ENCODE measurements at places on chromosomes 3 and 15. TPM values are rescaled to one million over a fixed set of nuclear protein-coding genes. Genes with fewer than 3 reads are reported as not detected.

- DNase-seq = peak; percentile 82
Measured at GRCh38 chr15:88878720-88879184, 16.6 kb downstream of the HAPLN3 start.

Gene NTRK3
- 0.11 TPM for total RNA-seq

DNA sequence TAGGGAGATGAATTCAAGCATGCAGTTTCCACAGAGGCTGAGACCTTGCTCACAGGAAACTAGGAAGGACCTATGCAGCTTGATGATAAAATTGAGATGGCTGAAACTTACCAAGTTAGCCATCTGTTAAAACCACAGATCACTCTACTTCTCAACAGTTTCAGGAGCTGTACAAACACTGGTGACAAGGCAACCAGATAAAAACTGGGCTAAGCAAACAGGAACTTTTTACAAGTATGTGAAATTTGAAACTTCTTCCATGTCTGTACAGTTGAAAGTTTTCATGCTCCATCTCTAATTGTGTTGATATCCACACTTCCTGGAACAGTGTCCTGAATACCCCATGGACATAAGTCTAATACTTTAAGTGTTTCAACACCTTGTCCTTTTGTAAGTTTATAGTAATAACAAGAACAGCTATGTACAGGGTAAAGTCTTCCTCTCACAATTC lies 78.2 kb downstream of the FAIM start:
- DNase-seq = peak; percentile 68

Gene ADAMTS7
- total RNA-seq = 0.75 TPM

DNA sequence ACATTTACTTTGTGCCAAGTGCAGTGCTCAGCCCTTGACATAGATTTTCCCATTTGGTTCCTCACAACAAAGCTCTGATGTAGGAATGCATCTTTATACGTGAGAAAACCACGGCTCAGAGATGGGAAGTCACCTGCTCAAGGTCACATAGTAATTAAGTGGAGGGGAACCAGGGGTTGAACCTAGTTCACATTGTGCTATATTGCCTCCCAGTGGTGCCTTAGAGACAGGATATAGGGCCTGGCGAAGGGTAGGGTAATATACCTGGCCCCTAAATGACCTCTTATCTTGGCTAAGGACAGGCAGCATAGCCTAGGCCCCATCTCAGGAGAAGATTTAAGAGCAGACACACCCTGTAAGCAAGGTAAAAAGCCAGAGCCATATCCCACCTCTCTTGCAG lies 71.5 kb downstream of the FOXP1 start:
- peak; percentile 88 for DNase-seq

Measured in Karpas-422 (cell line).